ENCODE measurements at places on chromosomes 2 and 18. TPM values are rescaled to one million over a fixed set of nuclear protein-coding genes. Genes with fewer than 3 reads are reported as not detected.

Gene ATG16L1
- total RNA-seq, result 22.8 TPM

Gene C18orf63
- total RNA-seq, result not detected

Gene ADCY3
- 7.1 TPM for total RNA-seq

Gene COLEC12
- total RNA-seq, result 1.6 TPM

Gene ARHGAP28
- 1.0 TPM for total RNA-seq

Gene CNDP1
- 0.09 TPM for total RNA-seq

Gene UGT1A3
- total RNA-seq, result 18.2 TPM

- no peaks in the 10 kb centered on the region for H3K4me1 ChIP-seq
- DNase-seq, result no peak
- H3K4me3 ChIP-seq, result no peak overlapping the region
- H3K27me3 ChIP-seq, result no peaks in the 10 kb centered on the region
- H3K27ac ChIP-seq, result no peak overlapping the region
These were observed 41.6 kb downstream of the DDX1 start for GRCh38 chr2:15633043-15633970.

DNA sequence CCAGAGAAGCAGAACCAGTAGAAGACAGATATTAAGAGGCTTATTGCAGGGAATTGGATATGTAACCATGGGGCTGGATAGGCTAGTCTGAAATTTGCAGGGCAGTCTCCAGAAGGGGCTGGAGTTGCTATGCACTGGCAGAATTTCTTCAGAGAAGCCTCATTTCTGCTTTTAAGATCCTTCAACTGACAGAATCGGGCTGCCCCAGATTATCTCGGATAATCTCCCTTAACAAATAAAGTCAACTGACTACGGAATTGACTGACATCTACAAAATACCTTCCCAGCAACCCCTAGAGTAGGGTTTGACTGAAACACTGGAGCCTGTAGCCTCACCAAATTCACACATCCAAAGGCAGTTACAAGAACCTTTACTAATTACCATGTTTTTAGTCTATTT lies 136.4 kb downstream of the SOCS6 start:
- no peaks in the 10 kb centered on the region for H3K27me3 ChIP-seq
- no peak overlapping the region for H3K27ac ChIP-seq
- no peaks in the 10 kb centered on the region for H3K36me3 ChIP-seq
- no peak overlapping the region for H3K4me3 ChIP-seq

- H3K4me1 ChIP-seq, result no peaks in the 10 kb centered on the region
- no peaks in the 10 kb centered on the region for H3K36me3 ChIP-seq
- no peak overlapping the region for H3K4me3 ChIP-seq
- no peak overlapping the region for H3K27ac ChIP-seq
These were observed 32.8 kb upstream of the ACKR3 start for GRCh38 chr2:236536727-236537398.

DNA sequence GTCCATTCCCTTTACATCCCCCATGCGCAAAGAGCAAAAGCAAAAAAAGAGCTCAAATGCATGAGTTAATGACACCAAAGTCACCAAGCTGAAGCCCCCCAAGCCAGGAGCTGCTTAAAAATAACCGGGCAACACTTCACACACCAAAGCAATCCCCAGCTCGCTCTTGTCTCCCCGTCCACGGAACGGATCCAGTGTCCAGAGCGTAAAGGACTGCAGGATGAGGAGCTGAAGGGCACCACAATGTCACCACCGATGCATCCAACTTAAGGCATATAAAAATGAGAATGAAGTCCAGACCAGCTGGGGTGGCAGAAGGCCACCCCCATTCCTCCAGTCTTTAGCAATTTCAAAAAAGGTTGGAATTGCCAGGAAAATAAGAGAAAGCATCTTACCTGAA lies 8.7 kb downstream of the SMAD7 start:
- H3K27ac ChIP-seq, result peak overlapping the region; percentile 42
- peaks cover 84% of the 10 kb centered on the region for H3K4me1 ChIP-seq
- H3K4me3 ChIP-seq, result no peak overlapping the region
- no peaks in the 10 kb centered on the region for H3K27me3 ChIP-seq
- H3K36me3 ChIP-seq, result peaks cover 2% of the 10 kb centered on the region

DNA sequence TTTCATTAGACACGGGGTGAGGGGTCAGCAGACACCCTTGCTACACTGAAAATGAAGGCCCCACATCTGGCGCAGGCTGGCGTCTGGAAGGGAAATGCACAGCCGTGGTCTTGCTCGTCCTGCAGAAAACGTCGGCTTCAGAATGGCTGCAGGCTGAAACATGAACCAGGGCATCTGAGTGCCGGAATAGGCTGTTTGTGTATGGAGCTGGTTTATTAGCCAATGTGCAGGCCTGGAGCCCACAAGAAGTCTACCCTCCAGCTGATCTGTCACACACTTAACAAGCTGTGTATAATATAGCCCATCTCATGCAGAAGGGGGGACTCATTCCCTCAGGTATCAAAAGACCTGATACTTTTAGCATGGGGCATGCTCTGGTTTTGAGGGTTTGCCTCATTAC lies 153.4 kb upstream of the SOX11 start:
- H3K27me3 ChIP-seq, result no peaks in the 10 kb centered on the region
- no peaks in the 10 kb centered on the region for H3K4me1 ChIP-seq
- H3K4me3 ChIP-seq, result no peak overlapping the region

- peaks cover 18% of the 10 kb centered on the region for H3K27me3 ChIP-seq
- peaks cover 21% of the 10 kb centered on the region for H3K4me1 ChIP-seq
- DNase-seq, result peak; percentile 52
- H3K4me3 ChIP-seq, result peak overlapping the region; percentile 39
- no peak overlapping the region for H3K27ac ChIP-seq
These were observed 584 bp upstream of the DNER start for GRCh38 chr2:229714736-229715541.

GRCh38 chr2:43221124-43221762 lies 5.2 kb downstream of the ZFP36L2 start:
- no peaks in the 10 kb centered on the region for H3K27me3 ChIP-seq
- H3K4me3 ChIP-seq, result peak overlapping the region; percentile 48
- H3K27ac ChIP-seq, result peak overlapping the region; percentile 76

GRCh38 chr2:43000242-43001054 lies 208.1 kb upstream of the HAAO start:
- no peak overlapping the region for H3K27ac ChIP-seq
- H3K36me3 ChIP-seq, result no peaks in the 10 kb centered on the region
- H3K27me3 ChIP-seq, result no peaks in the 10 kb centered on the region
- H3K4me1 ChIP-seq, result peaks cover 15% of the 10 kb centered on the region
- H3K4me3 ChIP-seq, result no peak overlapping the region

DNA sequence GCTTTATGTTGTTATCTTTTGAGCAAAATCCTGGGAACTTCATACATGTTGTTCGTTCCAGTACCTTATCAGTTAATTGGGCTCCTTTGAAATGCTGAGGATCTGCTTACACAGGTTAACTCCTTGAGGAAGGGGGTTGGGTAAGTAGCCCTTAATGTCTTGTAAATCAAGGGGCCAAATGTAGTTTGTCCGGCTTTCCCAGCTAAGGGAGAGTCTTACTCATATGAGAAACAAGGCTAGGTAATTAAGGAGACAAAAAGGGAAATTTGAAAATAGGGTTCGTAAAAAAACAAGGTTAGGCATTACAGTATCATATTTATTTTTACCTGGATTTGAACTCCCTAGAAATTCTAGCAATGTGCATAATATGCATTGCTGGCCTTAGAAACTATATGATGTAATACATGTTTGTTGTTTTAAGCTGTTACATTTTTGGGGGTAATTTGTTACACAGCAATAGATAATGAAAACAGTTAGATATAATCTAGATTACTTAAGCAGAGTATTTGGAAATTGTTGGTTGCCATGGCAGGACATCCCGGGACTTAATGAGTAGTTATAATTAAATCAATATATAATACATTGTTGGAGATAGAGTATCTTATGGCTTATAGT lies 30.9 kb upstream of the RNF149 start:
- no peak overlapping the region for H3K27ac ChIP-seq
- peaks cover 10% of the 10 kb centered on the region for H3K4me1 ChIP-seq
- H3K27me3 ChIP-seq, result no peaks in the 10 kb centered on the region
- no peak overlapping the region for H3K4me3 ChIP-seq
- H3K36me3 ChIP-seq, result no peaks in the 10 kb centered on the region
- no peak for DNase-seq

DNA sequence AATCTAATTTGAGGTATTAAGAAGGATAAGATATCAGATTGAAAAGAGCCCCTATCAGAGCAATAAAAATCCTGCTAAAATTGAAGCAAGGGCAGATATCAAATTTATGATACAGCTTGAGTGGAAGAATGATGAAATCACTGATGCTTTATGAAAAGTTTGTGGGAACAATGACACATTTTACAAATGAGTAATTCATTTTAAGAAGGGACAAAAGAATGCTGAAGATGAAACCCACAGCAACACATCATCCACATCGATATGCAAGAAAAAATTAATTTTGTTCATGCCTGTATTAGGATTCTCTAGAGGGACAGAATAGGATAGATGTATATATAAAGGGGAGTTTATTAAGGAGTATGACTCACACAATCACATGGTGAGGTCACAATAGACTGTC lies 355.6 kb upstream of the GYPC start:
- DNase-seq, result no peak
- H3K27me3 ChIP-seq, result no peaks in the 10 kb centered on the region
- no peaks in the 10 kb centered on the region for H3K36me3 ChIP-seq
- no peaks in the 10 kb centered on the region for H3K4me1 ChIP-seq
- H3K27ac ChIP-seq, result no peak overlapping the region

DNA sequence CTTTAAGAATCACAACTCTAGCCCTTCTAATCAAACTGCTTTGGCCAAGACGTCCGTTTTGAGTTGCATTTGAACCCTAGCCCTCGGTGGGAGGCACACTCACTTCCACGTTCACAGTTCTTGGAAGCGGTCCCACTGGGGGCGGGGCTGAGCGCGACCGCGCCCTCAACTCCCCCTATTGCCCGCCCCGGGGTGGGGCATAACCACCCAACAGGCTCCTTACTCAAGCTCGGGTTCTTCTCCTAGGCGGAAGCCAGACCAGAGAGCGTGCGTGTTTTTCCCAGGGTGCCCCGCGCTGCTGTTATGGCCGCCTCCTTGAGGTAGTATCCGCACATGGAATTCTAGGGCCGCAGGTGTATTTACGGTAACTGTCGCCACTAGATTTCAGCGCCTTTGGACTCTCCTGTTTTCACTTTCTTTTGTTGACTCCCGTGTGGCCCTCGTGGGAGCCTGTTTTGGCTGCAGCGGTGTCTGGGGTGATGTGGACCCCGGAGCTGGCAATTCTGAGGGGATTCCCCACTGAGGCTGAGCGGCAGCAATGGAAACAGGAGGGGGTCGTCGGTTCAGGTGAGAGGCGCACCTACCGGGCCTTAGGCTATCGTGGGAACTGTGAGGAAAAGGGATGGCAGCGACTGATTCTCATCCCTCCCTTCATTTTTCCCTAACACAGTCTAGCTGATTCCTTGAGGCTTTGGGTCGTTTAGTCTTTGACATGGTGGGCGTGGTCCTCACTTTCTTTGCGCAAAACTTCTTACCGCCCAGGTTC lies at the start of gene TTC27:
TSS of gene TTC27 (plus strand) at position 237 of the 766 bp plus-strand sequence. CDS start at position 480, 243 bp downstream.
- H3K36me3 ChIP-seq, result no peaks in the 10 kb centered on the region
- peak within 1 kb of the TSS; percentile 35 for H3K27ac ChIP-seq
- peaks cover 3% of the 10 kb centered on the region for H3K4me1 ChIP-seq
- H3K4me3 ChIP-seq, result peak within 1 kb of the TSS; percentile 100
- peak; percentile 98 for DNase-seq
- H3K27me3 ChIP-seq, result no peaks in the 10 kb centered on the region

- H3K36me3 ChIP-seq, result no peaks in the 10 kb centered on the region
- H3K4me3 ChIP-seq, result no peak overlapping the region
- H3K27me3 ChIP-seq, result no peaks in the 10 kb centered on the region
- no peak overlapping the region for H3K27ac ChIP-seq
- DNase-seq, result no peak
- peaks cover 8% of the 10 kb centered on the region for H3K4me1 ChIP-seq
These were observed 3.2 kb upstream of the GLS start for GRCh38 chr2:190877436-190877835.

- no peaks in the 10 kb centered on the region for H3K27me3 ChIP-seq
- DNase-seq, result no peak
These were observed 893.5 kb upstream of the KLHL29 start for GRCh38 chr2:22491442-22491841.

GRCh38 chr2:54114936-54115283 lies 505 bp upstream of the ACYP2 start:
- H3K27me3 ChIP-seq, result no peaks in the 10 kb centered on the region
- H3K4me1 ChIP-seq, result no peaks in the 10 kb centered on the region

DNA sequence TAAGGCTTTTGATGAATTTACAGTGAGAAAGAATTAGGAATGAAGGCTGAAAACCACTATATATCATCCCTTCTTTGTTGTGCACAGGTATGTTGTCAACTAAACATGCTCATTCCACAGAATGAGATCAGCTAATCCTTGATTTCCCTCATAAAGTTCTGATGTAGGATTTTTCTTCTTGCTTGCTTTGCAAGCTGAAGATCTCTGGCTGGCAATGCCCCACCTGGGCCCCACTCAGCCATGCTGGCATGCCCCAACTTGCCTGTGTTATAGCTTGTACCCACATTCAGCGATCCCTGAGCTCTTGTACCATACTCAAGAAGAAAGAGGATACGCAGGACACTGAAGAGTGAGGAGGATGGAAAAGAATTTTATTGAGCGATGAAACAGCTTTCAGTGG lies 18.0 kb upstream of the SERPINB11 start:
- no peaks in the 10 kb centered on the region for H3K36me3 ChIP-seq
- no peak overlapping the region for H3K27ac ChIP-seq
- no peaks in the 10 kb centered on the region for H3K27me3 ChIP-seq
- DNase-seq, result no peak

DNA sequence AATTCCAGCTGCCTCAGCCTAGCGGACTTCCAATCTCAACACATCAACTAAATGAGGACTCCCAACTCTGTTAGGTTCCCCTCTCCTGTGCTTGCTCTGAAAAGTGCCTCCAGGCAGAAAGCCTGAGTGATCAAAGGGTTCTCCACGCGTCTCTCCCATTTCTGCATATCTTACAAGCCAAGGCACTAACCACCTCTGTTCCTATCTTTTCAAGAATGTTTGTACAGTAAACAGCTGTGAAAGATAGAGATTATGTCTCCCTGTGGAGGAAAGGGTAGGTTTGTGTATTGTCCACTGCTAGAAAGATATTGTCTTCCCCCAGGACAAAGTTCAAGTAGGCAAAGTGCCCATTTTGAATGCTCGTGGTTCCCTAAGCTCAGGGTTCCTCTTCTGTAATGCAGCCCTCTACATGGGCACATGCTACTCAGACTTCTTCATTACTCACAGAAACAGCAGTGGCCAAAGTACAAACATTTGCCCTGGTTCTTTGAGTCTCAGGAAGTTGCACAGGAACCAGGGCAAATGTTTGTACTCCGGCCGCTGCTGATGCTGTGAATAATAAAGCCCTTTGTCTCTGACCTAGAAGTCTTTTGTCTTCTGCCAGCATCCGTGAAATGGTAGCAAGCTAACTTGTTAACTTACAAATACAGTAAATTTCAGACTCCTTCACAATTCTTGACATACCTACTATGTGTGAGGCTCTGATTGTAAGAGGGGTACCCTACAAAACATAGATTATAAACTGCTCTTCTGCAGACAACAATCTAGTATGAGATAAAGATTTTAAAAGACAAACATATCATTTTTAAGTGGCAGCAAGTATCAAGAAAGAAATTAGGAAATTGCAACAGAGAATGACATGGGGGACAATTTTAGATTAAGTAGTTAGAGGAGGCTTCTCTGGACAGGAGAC lies 44.5 kb downstream of the PKDCC start:
- no peak overlapping the region for H3K27ac ChIP-seq
- no peak for DNase-seq
- no peak overlapping the region for H3K4me3 ChIP-seq
- no peaks in the 10 kb centered on the region for H3K36me3 ChIP-seq
- peaks cover 27% of the 10 kb centered on the region for H3K4me1 ChIP-seq
- no peaks in the 10 kb centered on the region for H3K27me3 ChIP-seq
